Type B pancreatic cell (in vitro differentiated cells): ENCODE measurements at places on chromosomes 11 and 22. TPM values are rescaled to one million over a fixed set of nuclear protein-coding genes. Genes with fewer than 3 reads are reported as not detected.

SCGB2A2 gene
- total RNA-seq, result not detected in 2 replicates

KRTAP5-2 gene
- not detected in 2 replicates for total RNA-seq

DDIAS gene
- 4.4 and 7.6 TPM in 2 replicates for total RNA-seq

OR56B1 gene
- not detected in 2 replicates for total RNA-seq

KIAA1671 gene
- total RNA-seq, result 22.9 and 28.5 TPM in 2 replicates

PNPLA5 gene
- not detected in 2 replicates for total RNA-seq

ANKK1 gene
- total RNA-seq, result 0.36 and 0.53 TPM in 2 replicates

GGT5 gene
- total RNA-seq, result 0.14 and 0.80 TPM in 2 replicates

RASD2 gene
- total RNA-seq, result 0.21 and 0.24 TPM in 2 replicates

UBQLN3 gene
- total RNA-seq, result not detected in 2 replicates

MYOD1 gene
- total RNA-seq, result 3.6 TPM in 1 of 2 replicates, not detected in the other

DAGLA gene
- 5.5 and 7.8 TPM in 2 replicates for total RNA-seq

OR5A1 gene
- total RNA-seq, result not detected in 2 replicates

VPS11 gene
- total RNA-seq, result 34.8 and 35.8 TPM in 2 replicates

MMP13 gene
- not detected in 2 replicates for total RNA-seq

EHF gene
- total RNA-seq, result 31.5 and 44.8 TPM in 2 replicates

PGA3 gene
- 1.3 TPM in 1 of 2 replicates, not detected in the other for total RNA-seq

BARX2 gene
- total RNA-seq, result 62.1 and 186 TPM in 2 replicates

ZNF214 gene
- 6.3 and 7.9 TPM in 2 replicates for total RNA-seq

MMP8 gene
- not detected in 2 replicates for total RNA-seq
